ENCODE measurements at places on chromosomes 7 and 10. TPM values are rescaled to one million over a fixed set of nuclear protein-coding genes. Genes with fewer than 3 reads are reported as not detected.

DNA sequence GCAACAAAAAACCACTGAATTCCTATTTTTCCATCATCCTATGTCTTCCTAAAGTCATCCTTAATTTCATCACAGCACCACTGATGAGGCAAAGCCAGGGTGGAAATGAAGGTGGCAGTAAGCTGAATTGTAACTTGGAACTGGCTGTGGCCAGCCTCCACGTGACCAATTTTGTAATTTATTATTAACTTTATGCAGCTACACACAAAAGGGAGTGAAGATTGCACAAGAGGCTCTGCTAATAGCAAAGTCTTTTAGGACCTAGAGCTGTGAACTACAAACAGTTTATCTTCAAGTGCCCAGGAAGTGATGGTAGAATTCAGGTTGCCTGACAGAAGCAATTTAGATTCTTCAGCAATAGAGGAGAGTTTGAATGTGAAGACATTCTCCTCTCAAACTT is 176.4 kb downstream of the CCDC71L start:
- no peak for DNase-seq

GRCh38 chr10:28449926-28450325 is 83.0 kb upstream of the WAC start:
- no peak for DNase-seq

- DNase-seq: no peak
Measured at GRCh38 chr7:28729281-28729680, 228.8 kb downstream of the TRIL start.

DNA sequence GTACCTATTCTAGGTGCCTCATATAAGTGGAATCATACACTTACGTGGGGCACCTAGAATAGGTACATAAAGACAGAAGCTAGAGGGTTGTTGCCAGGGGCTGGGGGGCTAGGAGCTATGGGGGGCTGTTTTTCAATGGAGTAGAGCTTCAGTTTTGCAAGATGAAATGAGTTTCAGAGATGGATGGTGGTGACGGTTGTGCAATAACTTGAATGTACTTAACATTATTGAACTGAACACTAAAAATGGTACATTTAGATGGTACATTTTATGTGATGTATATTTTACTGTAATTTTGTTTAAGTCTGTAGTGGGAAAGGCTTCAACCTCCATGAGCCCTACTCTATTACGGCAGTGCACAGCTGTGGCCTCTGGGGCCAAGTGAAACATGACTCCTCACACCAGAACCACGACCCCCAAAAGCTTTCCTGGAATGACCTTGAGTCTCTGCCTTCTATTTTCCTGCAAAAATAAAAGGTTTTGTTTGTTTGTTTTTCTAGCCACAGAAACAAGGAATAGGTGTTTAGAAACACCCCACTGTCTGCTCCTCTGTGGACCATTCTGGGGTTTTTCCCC is 147.3 kb upstream of the PLXNA4 start:
- no peak for DNase-seq

- no peak for DNase-seq
Measured at GRCh38 chr10:1086787-1087186, 30.6 kb downstream of the WDR37 start.

DNA sequence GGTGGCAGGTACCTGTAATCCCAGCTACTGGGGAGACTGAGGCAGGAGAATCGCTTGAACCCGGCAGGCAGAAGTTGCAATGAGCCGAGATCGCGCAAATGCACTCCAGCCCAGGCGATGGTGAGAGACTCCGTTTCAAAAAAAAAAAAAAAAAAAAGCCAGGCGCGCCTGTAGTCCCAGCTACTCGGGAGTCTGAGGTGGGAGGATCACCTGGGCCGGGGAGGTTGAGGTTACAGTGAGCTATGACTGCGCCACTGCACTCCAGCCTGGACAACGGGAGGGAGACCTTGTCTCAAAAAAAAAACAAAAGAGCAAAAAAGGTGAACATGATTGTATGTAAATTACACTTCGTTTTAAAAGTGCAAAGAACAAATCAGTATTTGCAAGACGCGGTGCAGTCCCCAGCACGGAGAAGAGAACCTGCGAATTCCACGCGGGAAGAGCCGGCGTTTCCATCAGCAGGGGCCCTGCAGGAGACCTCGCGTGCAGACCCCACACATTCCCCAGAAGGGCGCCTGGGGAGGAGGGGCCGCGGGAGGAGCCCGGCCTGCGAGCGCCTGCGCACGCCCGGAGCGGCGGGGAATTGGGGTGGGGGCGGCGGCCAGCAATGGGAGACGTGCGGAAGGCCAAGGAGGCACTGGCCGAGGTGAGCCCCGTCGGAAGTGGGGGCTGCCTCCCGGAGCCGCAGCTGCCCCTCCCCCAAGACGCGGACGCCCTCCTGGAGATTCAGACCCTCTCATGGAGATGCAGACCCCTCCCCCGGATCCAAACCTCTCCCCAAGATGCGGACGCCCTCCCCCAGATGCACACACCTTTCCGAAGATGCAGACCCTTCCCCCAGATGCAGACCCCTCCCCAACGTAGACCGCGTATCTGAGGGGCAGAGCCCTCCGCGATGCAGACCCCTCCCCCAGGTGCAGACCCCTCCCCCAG is 16.7 kb upstream of the SUN1 start:
- DNase-seq: peak; percentile 84

DNA sequence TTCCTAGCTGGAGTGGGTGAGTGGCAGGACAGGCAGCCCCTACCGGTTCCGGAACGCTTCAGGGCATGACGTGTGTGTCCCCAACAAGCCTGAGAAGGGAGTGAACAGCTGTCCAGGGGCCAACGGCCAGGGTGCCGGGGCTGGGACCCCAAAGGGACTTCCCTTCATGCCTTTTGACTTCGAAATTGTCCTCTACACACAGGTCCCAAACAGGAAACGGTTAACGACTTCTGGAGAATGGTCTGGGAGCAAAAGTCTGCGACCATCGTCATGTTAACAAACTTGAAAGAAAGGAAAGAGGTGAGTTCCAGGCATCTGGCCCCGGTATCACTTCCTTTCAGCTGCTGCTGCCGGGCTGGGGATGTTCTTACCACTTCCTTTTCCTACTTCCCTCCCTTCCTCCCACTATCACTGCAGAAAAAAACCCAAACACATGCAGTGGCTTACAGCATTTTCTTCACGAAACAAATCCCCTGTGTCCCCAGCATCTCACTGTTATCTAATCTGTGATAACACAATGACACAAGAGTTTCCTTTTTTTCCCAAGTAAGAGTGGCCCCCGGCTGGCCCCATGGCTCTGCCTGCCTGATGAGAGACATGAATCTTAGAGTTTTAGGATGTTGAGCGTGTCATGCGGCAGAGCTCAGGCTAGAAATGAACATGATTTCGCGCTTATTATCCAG is 63.2 kb downstream of the MKI67 start:
- peak; percentile 17 for DNase-seq

ARMC10 gene
- 22.6 TPM for total RNA-seq

SPDYE16 gene
- not detected for total RNA-seq

EFCAB10 gene
- total RNA-seq: not detected

ANKRD30A gene
- not detected for total RNA-seq
